ENCODE measurements at places on chromosomes 2 and 18. TPM values are rescaled to one million over a fixed set of nuclear protein-coding genes. Genes with fewer than 3 reads are reported as not detected.

The SERPINB11 gene
- not detected for total RNA-seq

The ASB18 gene
- total RNA-seq = not detected

The CXXC1 gene
- total RNA-seq = 34.0 TPM

The SERPINB10 gene
- total RNA-seq = not detected

The SERPINB8 gene
- total RNA-seq = 22.9 TPM

The MC5R gene
- total RNA-seq = 0.32 TPM

The TMEM247 gene
- not detected for total RNA-seq

The TRAF3IP1 gene
- total RNA-seq = 3.9 TPM

The RNF125 gene
- 11.3 TPM for total RNA-seq

The UPP2 gene
- not detected for total RNA-seq

The IL36A gene
- total RNA-seq = not detected

Data from A375 (cell line).